ENCODE measurements at places on chromosomes 11 and 22.

DNA sequence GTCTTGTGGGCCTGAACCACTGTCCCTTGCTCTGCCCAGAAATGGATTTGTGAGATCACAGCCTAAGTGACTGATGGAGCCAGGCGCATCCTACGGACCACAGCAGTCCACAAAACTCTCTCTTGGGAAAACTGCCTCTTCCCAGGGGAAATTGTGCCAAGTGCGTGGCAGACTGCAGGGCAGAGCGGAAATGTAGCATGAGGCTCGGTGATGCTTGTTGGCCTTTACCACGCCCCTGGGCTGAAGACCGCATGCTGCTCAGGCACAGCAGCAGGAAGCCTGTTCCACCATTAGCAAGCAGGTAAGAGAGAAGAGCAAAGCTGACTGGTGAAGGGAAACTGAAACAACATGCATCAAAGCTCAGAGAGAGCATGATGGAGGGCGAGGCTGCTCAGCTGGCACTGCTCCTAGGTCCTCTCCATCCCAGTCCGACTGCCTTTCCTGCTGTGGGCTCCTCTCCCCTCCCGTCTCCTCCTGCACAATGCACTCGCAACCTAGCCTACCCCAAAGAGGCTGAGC is 26.5 kb upstream of the SCARF2 start:
- DNase-seq: no peak

DNA sequence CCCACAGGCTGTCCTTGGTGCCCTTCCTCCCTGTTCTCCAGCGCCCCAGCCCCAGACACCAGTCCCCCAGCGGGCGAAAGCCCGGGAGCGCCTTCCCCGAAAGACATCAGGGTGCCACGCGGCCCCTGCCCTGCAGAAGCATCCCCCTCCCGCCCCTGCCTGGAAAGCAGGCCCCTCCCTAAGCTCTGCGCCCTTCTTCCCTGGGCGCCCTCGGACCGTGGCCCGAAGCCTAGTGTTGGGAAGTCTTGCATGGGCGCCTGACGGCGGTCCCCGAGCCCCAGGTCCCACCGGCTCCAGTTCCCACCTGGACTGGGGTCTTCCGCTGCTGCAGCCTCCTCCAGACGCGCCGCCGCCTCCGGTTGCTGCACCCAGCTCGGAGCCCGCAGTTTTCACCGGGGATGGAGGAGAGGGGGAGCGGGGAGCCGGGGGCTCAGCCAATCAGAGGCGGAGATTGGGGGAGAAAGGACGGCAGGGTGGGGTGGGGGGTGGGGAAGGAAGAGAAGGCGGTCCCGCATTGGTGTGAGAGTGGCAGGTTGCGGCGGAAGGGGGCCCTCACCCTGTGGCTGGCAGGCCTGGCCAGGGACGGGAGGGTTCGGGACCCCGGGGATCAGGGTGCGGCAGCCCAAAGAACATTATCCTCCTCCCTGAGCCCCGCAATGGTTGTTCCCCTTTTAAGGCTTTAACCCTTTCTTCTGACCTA is at the start of gene THY1:
TSS of gene THY1 (minus strand) at position 364 of the 700 bp plus-strand sequence. CDS start 2,267 bp downstream, outside the sequence.
- DNase-seq: peak; percentile 38

GRCh38 chr11:24206511-24206910 is 290.3 kb upstream of the LUZP2 start:
- DNase-seq: no peak

DNA sequence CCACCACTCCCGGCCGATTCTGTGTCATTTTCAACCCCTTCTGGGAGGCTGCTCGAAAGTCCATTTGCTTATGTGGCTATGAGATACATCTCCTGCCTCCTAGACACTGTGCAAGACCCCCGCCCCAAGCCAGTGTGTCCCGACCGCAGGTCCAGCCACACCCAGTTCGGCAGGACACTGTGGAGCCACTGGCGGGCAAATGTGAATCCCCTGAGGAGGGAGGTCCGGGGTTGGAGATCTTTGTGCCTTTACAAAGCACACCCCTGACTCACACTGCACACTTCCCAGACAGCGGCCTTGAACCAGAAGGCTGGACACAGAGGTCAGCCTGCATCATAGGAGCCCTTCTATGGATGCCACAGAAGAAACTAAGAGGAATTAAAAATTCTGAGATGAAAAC is 17.4 kb downstream of the FXYD6 start:
- no peak for DNase-seq

- DNase-seq: peak; percentile 78
Measured at GRCh38 chr11:12411806-12412727, 34.7 kb downstream of the PARVA start.

DNA sequence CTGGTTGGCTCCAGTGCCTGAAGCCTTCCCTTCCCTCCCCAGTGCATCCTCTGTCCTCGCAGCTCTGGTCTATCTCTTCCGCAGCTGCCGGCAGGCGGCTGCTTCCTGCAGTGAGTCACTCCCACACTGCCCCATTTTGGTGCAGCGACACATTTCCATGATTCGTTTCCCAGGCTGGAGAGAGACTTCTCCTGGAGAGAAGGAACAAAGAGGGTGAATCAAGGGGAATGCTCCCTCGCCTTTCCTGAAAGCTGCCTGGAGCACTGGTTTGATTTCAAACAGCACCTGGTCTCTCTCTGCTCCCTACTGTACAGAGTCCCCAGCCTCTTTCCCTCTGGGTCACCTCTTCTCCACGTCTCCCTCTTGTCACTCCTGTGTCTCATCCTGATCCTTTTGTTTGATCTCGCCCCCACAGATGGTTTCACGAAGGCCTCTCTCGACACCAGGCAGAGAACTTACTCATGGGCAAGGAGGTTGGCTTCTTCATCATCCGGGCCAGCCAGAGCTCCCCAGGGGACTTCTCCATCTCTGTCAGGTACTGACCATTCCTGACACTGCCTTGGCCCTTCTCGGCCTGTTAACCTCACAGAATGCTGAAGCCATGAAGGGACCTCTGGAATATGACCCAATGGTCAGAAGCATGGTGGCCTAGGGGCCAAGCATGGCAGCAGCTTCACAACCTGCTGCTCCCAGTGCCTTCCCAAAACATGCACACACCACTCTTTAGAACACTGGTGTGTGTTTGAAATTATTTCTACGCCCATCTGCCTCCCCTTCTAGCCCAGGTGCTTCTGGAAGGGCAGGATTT is at the start of gene TMA7B:
TSS of gene TMA7B (plus strand) at position 758 of the 808 bp plus-strand sequence. CDS start 3,978 bp downstream, outside the sequence.
- DNase-seq: peak; percentile 48

- peak; percentile 96 for DNase-seq
Measured at GRCh38 chr22:46116491-46116958, 33.8 kb upstream of the PPARA start.

GRCh38 chr11:79243422-79244210 is 197.2 kb downstream of the TENM4 start:
- DNase-seq: peak; percentile 51

- no peak for DNase-seq
Measured at GRCh38 chr11:27357250-27357649, 5.8 kb downstream of the CCDC34 start.

DNA sequence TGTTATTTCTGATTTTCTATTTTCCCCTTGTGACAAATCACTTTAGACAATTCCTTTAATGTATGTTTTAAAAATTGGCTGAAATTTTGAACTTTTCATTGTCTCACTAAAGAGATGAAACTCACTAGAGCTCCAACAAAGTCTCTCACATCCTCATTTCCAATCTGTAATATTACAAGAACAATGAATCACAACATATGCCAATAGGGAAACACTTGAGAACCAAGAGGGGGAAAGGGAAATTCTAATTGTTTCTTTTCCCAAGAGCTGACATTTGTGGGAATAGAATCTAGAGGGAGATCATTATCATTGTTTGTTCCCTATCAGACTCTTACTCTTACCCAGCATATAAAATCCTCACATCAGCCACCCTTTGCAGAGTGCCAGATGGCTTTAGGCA is 28.2 kb downstream of the OR10D3 start:
- DNase-seq: no peak

- DNase-seq: no peak
Measured at GRCh38 chr11:102911758-102912481, 37.1 kb upstream of the MMP12 start.

- DNase-seq: no peak
Measured at GRCh38 chr11:848380-848931, 5.8 kb downstream of the TSPAN4 start.

DNA sequence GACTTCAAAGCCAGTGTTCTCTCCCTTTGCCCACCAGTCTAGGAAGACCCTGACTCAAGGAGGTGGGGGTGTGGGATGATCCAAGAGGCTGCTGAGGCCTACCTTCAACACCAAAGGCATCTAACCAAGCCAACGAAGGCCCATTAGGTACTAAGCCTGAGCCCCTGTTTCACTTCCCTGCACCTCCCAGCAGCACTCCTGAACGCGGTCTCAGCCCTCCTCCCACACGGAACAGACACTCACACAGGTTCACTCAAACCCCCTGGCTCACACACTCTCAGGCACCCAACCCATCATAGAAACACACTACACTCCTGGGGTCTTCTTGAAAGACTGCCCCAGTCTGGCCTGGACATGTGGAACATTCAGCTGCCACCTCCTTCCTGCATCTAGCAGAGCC is 40.7 kb downstream of the SLC22A12 start:
- DNase-seq: no peak

DNA sequence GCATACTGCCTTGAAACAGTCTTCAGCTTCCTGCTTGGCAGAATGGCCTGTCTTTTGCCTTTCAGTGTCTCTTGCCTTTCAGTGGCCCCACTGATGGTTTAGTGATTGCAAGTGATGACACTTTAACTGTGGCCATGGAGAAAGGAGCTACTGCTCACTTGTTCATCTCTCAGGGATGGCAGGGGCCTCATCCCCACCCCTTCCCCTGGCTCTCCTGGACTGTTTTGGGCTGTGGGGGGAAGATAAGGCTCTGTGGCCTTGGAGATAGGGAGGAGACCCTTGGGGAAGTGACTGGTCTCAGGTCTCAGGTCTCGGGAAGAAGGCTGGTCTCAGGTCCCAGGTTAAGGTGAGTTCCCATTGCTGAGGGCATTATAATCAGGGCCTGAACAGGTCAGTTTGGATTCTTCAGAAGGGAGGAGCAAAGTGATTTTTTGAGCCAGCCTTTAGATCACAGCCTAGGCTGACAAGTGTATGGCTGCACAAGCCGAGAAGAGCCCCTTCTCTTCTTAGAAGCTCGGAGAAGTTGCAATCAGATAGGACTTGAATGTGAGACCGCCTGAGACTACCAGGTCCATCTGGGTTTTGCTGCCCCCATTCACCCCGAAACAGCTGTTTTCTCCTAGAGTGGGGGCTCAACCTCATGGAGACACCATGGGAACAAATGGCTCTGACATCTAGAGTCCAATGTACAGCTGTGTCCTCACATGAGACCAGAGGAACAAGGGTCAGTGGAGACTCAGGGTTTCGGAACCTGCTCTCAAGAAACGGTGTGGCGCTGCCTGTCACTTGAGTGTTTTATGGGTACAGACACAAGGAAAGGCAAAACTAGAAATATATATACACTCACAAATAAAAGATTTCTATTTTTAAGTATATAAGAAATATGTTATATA is 15.9 kb upstream of the P2RY2 start:
- DNase-seq: no peak

- DNase-seq: no peak
Measured at GRCh38 chr11:132590554-132590953, 941.7 kb downstream of the OPCML start.

GRCh38 chr22:43850529-43850928 is 11.8 kb downstream of the SULT4A1 start:
- DNase-seq: no peak

- no peak for DNase-seq
Measured at GRCh38 chr11:10744206-10744605, 6.8 kb upstream of the CTR9 start.

DNA sequence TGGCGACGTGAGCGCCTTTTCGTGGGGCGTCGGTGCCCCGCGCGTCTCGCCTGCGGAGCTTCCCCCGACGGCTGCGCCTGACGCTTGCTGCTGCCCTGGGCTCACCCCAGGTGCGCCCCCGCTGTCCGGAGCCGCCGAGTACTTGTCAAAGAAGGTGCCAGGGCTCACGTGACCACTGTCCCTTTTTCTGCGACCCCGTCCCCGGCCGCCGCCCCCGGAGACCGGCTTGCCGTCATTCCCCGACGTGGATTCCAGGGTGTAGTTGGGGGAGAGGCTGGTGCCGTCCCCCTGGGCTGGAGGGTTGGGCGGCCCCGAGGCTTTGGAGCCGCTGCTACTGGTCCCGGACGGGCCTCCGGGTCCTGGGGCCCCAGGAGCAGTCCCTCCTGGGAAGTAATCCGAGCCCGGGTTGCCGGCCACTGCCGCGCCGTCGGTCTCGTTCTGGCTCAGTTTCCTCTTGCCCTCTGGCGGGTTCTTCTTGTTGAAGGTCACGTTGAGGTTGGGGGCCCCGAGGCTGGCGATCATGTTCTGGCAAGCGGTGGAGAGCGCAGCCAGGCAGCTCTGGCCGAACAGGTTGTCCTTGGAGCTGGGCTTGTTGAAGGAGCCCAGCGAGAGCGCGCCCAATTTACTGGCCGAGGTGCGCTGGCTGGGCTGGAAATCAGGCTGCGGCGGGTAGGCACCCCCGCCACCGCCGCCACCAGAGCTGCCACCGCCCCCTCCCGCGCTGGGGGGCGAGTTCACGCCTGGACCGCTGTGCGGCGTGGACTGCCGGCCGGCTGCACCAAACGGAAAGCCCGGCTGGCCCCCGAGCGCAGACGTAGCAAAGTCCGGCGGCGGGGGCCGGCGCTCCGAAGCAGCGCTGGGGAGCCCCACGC is 3.8 kb downstream of the MN1 start:
- DNase-seq: no peak

DNA sequence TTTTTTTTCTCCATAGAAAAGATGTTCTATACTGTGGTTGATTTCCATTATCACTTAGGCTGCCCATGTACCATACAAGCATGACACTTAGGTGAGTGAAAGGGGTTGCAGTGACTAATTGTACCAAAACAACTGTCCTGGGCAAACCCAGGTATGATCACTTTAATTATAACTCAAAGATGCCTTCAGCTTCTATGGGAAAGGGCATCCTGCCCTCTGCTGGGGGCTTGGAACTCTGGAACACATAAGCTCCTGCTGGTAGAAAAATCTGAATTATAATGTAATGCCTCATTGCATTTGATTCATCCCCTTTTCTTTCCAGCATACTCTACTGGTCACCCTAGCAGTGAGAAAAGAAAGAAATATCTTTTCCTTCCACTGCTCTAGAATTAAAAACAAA is 206.3 kb downstream of the DDX10 start:
- peak; percentile 61 for DNase-seq

DNA sequence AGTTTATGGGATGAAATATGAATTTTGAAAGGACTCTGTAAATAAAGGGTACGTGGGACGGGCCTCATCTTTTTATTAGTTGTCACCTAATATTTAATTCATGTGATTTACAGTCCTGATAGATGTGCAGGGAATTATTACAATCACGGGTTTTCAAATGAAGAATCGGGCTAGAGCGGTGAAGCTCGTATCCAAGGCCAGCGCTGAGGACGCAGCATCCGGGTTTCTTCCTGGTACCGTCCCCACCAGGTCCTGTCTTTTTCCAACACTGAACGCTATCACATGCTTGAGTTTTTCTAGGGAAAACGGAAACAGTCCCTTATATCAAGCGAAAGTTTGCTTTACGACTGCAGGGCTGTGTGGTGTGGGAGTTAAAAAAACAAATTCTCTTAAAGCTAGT is 787 bp downstream of the SMDT1 start:
- DNase-seq: peak; percentile 70

DNA sequence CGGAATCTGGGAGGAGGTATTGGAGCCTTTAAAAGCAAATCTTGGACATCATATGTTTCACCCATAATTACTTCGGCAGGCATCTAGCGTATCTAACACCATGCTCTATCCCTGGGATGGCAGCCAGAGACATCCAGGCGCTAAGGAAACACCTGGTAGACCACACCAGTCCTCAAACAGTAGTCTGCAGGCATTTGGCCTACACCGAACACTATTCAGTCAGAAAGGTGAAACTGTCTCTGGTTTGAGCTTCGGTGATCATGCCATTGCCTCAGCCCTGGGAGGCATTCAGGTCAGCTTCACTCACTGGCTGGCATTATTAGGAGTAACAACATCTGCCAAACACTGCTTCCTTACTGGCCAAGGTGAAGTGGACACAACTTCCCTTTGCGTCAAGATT is 11.7 kb downstream of the SIRT3 start:
- DNase-seq: no peak

All from testis (tissue), 5 donors.